ENCODE measurements at places on chromosomes 12 and 14.
A peak's percentile ranks its signal among the peaks of the same experiment; 100 is the strongest.

GRCh38 chr12:29395356-29395755, 14.4 kb upstream of the ERGIC2 start:
- no peak for DNase-seq

GRCh38 chr14:33056213-33056612, 117.5 kb downstream of the NPAS3 start:
- no peak for DNase-seq

- peak; percentile 52 for DNase-seq
Measured at GRCh38 chr14:81164167-81164774, 56.5 kb downstream of the GTF2A1 start.

GRCh38 chr14:76772300-76773187, 11.3 kb downstream of the VASH1 start:
- DNase-seq: no peak

- no peak for DNase-seq
Measured at GRCh38 chr12:113248842-113249435, 27.7 kb downstream of the TPCN1 start.

DNA sequence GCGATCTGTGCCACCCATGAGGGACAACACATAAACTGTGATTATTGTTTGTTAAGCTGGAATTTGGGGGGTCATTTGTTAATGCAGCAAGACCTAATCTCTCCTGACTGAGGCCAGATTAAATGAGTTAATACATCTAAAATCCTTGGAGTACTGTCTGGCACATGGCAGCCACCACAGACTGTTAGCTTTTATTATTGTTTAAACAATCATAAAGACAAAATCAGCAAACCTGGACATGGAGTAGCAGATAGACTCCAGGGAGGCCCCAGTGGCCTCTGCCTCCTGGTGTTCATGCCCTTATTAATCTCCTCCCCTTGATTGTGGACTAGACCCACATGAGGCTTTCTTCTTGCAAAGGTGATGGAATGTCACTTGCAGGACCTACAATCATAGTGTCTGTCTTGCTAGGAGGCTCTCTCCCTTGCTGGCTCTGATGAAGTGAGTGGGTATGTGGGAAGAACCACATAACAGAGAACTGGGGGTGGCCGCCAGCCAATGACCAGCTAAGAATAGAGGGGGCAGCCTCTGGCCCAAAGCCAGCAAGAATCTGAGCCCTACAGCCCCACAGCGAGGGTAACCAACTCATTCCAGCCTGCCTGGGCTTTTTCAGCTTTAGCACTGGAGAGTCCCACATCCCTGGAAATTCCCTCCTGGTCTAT, 142.0 kb downstream of the SCARB1 start:
- no peak for DNase-seq

DNA sequence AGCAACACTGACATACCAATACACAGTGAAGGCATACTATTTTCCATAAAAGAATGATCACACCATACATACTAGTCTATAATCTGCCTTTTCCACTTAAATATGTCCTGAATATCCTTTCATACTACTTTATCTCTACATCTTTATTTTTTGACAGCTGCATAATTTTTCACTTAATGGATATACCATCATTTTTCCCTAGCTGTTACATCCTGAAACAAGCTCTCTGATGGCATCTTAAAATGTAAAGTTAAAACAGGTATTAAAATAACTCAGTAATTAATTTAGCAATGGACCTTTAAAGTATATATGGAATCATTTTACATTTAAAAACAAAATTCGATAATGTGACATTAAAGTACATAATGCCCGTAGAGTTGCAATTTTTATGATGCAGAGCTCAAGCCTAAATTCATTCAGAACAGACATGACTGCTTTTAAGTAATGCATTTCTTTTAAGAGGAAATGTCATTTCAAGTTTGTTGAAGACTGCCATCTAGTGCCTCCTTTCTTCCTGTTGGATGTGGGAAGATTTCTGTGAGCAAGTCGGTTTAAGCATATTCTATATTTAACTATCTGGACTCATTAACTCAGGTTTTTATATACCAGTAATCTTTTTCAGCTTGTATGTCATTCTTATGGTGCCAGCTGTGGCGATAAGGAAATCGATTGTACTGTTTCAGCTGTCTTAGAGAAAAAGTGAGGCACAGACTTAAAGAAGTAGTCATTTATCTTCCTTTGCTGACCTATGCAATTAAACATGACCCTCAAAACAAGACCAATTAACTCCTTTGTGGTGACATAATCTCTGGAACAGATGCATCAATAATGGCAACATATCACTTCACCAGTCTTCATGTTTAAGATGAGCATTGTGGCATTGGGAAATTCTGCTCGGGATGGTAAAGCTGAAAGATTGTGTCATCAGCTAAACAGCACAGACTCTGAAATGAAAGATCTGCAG, 20.3 kb downstream of the PRICKLE1 start:
- no peak for DNase-seq

DNA sequence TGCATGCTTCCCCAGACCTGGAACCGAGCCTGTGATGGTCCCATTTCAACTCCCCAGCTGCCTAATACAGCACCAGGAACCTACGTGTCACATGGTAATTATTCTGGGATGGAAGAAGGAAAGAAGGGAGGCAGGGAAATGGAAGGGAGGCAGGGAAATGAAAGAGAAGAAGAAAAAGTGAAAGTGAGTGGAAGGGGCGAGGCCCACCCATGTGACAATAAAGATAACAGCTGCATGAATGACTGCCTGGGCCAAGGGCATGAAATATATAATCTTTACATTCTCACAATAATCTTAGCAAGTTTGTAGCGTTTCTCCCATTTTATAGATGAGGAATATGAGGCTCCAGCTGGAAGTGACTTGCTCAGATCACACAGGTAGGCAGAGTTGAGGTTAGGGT, 245.0 kb upstream of the PWP1 start:
- no peak for DNase-seq

GRCh38 chr14:31930493-31931240, 146.4 kb upstream of the ARHGAP5 start:
- no peak for DNase-seq

- DNase-seq: no peak
Measured at GRCh38 chr14:94659256-94659655, 47.1 kb downstream of the SERPINA3 start.

DNA sequence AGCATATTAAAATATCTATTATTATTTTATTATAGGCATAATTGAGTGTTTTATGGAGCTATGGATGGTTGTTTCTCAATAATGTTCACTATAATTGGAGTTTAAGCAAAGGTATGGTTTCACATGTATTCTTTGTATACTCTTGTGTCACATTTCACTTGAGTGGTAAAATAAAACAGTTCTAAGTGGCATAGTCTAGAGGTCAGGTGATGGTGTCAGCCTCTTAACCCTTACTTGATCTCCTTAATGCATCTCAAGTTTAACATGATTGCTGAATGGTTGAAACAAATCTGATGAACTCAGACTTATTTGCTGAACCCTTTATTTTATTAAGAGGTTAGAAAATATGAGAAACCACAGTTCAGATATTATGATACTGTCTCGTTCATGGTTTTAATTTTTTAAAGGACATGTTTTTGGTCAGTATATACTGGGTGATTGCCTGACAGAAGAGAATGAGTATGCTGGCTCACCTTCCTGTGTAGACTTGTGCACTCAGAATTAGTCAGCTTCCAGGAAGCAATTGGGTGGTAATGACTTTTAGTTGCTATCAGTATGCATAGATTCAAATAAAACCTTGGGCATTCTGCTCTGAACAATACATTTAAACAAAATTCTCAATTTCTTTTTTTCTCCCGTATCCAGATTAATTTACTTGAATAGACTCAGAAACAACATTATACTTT, 464.6 kb downstream of the PCNX1 start:
- no peak for DNase-seq

DNA sequence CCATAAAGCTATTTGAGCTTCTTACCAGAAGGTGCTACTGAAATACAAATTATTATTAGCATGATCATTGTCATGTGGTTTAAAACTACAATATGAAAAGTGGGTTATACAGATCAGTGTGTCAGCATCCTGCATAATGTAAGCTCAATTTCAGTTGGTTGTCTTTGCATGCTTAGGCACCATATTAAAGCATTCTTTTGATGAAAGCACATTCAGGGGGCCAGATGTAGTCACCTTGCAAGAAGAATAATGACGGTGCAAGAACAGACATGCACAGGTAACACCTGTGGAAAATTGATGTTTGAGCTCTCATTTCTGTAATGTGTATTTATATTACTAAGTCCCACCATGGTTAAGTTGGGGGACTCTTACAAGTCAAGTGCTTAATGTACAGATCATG, 123.9 kb downstream of the PAX9 start:
- DNase-seq: no peak

GRCh38 chr14:104195878-104196277, 57.5 kb downstream of the KIF26A start:
- no peak for DNase-seq

GRCh38 chr12:49928471-49928870, 22.1 kb upstream of the AQP2 start:
- no peak for DNase-seq

DNA sequence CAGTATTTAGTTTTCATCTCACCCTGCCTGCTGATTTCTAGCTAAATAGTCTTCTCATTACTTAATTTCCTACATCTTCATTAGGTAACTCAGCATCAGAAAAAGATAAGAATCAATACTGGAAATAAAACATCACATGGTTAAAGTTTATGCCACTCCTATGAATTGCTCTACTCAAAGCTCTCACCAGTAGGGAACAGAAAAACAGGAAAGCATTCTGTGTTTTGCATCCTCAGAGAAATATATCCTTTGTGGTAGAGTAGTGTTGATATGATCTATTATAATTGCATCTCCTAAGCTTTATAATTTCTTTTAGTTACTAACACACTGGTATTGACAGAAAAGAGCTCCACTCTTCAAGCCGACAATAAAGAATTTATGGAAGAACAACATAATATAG, 9.9 kb downstream of the CPNE8 start:
- no peak for DNase-seq

- no peak for DNase-seq
Measured at GRCh38 chr12:119911182-119911581, 34.1 kb upstream of the CIT start.

- no peak for DNase-seq
Measured at GRCh38 chr12:131478468-131478867, 232.4 kb upstream of the SFSWAP start.

- no peak for DNase-seq
Measured at GRCh38 chr14:105456736-105457617, 17.6 kb upstream of the CRIP2 start.

DNA sequence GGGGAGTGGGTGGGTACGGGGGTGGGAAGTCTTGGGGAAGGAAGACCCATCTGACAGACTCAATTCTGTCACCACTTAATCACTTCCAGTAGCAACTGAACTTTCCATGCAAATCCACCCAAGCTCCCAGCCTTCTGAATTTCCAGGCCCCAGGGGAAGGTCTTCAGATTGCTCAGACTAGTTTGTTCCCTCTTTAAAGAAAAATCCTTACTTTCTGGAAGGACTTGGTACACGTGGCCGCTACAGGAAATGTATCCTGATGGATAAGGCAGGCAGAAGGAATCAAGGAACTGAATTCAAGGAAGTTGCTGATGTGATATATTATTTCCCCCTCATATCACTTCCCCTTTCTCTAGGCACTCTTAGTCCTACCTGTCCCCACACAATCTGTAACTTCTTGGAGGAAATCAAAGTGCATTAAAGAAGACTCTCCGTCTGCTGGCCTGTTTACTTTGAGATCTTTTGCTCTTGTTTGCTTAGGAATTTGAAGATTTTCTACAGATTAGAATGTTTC, 6.4 kb downstream of the NFKBIA start:
- no peak for DNase-seq

DNA sequence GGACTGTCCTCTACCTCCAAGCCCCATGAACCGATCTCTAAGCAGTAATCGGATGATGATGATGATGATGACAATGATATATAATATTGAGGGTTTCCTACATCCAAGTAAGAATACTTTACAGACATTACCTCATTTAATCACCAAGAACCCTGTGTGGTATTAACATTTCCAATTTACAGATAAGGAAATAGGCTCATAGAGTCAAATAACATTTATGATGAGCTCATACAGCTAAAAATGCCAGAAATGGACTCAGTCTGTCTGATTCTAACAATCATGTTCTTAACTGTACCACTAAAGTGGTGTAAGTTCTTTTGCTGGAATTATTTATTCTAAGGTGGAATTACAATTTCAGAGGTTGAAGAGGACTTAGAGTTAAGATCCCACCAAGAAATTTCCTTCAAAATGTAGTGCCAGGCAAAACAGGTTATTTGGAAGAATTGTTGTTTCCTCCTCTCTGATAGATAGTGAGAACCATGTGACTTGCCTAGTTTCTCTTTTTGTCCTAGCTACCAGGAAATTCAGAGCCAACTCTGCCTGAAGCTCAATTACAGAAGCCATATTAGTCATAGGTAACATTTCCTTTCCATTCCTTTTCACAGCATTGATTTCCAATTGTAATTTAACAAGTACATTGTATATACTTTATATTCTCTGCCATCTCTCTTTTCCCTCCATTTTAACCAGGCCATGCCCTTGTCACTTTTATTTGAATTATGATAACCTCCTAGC, 23.8 kb upstream of the CCDC175 start:
- no peak for DNase-seq

DNA sequence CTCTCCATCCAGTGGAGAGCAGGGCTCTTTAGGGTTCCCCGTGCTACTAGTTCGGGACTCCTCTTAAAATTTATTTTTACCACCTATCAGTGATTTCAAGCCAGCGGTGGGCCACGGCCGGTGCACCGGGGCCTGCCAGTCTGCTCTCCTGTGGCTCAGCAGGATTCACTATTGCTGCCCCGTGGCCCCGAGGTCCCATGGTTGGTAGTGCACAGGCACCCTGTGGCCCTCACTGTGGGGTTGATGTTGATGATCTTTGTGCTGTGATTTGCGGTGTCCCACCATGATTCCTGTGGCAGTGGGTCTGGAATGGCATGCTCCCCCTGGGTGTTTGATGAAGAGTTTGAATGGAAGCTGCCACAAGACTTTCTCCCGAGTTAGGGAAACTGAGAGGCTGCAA, 12.6 kb upstream of the MEG3 start:
- DNase-seq: no peak

- peak; percentile 37 for DNase-seq
Measured at GRCh38 chr12:7130701-7131501, 730 bp downstream of the CLSTN3 start.

DNA sequence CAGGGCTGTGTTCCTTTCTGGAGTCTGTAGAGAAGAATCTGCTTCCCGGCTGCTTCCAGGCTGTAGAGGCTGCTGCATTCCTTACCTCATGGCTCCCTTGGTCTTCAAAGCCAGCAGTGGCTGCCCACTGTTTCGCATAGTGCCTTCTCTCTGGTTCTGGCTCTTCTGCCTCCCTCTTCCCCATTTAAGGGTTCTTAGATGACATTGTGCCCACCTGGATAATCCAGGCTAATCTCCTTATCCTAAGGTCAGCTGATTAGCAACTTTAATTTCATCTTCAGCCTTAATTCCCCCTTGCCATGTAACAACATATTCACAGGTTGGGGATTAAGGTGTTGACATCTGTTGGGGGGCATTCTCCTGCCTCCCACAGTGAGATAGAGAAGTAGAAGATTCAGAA, 208.6 kb upstream of the TMTC1 start:
- DNase-seq: no peak

All from activated T-cell treated with anti-CD3 and anti-CD28 coated beads for 24 hours (primary cell).